ENCODE measurements at places on chromosomes 1 and 21.
A peak's percentile ranks its signal among the peaks of the same experiment; 100 is the strongest.

GRCh38 chr21:44911384-44912157, 9.1 kb downstream of the ITGB2 start:
- DNase-seq: no peak

DNA sequence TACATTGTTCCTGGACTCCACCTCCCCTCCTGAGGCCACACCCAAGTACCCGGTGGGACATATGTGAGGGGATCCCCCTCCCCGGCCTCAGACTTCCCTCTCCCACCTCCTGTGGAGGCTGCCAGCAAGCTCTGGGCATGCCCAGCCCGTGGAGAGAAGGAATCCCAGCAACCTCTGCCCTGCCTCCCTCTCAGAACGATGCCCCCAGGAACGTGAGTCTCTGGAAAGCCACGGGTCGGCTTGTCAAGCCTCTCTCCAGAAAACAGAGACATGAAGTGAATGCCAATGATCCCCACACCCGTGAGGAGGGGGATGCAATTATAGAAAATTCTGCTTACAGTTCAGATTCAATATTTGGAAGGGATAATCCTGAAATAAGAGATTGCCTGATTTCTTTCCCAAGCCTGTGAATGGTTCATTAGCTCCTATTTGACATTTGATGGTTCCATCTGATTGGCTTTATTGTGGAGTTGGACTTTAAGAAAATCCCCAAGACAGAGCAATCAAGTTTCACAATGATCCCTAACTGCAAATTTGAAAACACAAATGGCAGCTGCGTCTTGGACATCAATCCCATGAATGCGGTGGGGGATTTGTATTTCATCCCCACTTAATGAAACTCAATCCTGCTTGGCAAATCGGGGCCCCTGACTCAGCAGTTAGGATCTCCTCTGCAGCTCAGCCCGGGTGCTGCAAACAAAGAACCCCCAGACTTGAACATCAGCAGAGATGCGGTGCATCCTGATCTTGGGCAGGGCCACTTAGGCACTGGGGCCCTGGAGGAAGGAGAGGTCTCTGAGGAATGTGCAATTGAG, 9.1 kb upstream of the GUCA2B start:
- DNase-seq: no peak

DNA sequence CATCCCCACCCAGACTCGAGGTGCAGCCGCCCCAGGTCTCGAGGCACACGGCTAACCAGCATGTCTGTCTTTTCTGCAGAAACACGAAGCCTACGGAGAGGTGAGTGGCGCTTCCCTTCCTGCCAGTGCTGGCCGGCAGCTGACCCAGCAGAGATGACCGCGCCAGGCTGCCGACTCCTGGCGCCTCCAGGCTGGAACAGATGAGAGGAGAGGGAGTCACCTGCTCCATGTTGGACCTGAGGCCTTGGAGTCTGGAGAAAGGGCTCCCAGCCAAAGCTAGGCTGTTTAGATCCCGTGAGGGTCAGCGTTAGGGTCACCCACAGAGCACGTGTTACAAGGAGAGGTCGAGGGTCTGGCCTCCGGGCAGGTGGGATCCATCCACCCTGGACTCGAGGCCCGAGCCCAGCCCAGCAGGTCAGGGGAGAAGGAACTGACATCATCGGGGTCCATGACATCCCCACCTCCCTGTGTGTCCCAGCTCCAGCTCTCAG, 14.9 kb downstream of the COL6A2 start:
- no peak for DNase-seq

DNA sequence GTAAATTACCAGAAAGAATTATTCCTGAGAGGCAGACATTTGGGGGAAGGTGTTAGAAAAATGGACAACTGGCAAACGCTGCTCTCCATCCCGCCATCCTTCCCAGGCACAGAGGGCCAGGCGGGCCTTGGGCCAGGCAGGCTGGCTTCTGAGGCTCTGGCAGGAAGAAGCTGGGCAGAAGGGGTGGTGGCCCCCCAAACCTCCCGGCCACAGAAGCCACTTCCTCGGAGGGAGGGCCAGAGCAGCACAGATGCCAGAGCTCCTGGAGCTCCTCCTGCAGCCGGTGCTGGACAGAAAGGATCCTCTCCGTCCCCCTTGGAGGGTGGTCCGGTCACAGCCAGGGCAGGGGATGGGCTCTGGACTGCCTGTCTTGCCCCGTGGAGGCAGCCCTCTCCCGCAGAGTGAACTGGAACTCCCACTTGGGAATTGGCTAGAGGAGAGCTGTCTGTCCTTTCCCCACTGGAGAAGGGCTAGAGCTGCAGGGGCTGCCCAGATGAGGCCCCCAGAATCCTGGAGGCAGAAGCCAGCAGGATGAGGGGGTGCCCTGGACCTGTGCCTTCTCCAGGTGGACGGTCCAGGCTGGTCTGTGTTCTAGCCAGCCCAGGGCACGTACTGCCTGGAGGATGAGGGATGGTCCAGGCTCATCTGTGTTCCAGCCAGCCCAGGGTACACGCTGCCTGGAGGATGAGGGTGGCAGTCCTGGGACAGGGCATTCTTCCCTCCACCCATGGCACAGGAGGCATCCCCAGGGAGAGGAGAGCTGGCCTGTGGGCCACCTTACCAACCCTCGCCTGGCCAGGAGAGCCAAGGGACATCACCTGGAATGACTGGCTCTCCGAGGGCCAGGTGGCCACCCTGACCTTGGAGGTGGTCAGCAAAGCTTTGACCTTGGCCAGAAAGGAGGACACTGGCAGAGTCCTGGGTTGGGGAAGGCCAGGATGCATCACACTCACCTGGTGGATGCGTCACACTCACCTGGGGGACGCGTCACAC, 47.4 kb upstream of the ACTRT2 start:
- no peak for DNase-seq

- DNase-seq: no peak
These were observed 87.9 kb downstream of the SYT14 start for GRCh38 chr1:210025870-210026269.

GRCh38 chr1:183180218-183180617, 5.8 kb upstream of the LAMC2 start:
- peak; percentile 52 for DNase-seq

DNA sequence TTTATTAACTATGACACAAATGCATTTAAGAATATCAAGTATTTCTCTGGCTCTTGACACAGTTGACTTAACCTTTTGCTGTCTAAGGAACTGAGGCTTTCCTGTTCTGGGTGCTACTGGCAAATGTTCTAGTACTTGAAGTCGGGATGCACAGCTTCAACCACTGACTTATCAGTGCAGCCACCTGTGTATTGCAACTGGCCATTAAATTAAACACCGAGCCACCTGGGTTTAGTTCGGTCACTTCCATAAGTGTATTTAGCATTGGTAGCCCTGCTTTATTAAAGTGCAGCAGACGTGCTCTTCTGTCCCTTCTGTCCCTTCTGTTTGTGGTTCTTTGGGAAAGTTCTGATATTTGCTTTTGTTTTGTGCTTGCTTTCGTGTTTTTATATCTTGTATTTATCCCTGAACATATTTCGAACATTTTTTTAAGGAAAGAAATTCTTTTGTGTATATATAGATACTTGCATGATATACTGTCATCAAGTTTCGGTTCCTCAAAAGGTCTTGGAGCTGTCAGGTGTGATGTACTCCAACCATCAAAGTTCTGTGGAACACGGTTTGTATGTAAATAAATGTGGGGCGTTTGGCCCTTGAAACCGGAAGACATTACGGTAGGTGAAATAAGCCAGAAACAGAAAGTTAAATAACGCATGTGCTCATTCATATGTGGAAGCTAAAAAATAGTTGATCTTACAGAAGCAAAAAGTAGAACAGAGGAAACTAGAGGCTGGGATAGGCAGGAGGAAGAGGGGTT, 297.9 kb upstream of the GREM2 start:
- no peak for DNase-seq

DNA sequence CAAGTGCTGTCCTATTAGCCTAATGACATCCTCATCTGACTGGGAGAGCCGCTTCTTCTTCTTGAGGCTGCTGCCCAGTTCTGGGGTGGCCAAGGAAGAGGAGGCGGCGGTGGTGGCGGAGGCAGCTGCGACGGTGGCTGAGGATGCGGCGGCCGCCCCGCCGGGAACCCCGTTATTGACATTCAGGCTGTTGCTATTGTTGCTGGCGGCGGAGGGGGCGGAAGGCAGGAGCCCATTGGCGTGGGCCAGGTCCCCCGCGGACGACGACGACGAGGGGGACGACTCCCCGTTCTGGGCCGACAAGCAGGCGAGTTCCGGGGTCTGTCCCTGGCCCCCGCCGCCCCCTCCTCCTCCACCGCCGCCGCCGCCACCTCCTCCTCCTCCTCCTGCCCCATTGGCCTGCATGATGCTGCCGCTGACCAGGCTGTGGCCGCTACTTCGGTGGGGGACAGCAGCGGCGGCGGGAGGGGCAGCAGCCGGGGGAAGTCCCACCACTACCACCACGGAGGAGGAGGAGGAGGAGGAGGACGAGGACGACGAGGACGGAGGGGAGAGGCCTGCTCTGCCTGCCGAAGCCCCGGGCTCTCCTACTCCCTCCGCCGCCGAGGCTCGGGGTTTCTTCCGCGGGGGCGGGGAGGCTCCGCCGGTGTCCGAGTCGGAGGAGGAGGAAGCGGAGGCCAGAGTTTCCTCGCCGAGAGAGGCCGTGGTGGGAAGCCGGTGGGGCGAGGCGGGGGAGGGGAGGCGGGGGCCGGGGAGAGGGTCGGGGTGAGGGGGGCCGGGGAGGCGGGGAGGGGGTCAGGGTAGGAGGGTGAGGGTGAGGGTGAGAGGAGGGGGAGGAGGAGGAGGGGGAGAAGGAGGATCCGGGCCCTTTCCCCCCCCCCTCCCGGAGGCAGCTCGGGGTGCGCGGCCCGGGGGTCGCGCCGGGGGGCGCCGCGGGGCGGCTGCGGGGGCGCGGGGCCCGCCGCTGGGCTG, 610 bp downstream of the WDR26 start:
- DNase-seq: no peak

DNA sequence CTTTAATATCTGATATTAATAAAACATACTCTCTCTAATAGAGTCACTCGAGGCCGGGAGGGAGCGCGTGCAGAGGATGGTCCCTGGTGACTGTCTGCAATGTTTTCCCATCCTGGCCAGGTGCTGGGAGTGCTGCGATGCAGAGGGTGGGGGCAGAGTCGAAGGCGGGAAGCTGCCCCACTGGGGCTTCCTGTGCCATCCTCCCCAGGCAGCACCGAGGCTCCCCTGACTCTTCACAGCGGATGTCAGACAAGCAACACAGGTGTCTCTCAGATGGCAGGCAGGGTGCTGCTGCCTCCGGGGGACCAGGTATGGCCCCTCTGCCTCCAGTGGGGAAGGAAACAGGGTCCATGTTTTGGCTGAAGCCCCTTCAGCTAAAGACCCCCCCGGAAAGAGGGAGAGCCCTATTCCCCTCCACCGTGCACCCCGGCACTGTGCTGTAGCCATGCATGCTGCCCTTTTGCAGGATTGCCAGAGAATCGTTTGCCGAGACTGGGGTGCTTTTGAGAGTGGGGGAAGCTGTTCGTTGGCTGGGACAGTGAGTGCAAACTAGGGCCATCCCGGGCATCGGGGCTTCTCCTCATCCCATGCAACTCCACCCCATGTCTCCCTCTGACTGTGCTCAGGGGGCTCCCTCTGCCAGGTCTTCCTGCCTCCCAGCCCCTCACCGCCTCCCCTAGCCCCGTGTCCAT, 32.1 kb upstream of the TTC34 start:
- no peak for DNase-seq

- peak; percentile 92 for DNase-seq
These were observed at the start of gene ATXN7L2 for GRCh38 chr1:109483672-109484518. Gene ATXN7L2 (plus strand): TSS chr1:109483905. CDS start chr1:109483954, 49 bp downstream.

GRCh38 chr1:89490389-89490788, 34.2 kb upstream of the LRRC8B start:
- no peak for DNase-seq

DNA sequence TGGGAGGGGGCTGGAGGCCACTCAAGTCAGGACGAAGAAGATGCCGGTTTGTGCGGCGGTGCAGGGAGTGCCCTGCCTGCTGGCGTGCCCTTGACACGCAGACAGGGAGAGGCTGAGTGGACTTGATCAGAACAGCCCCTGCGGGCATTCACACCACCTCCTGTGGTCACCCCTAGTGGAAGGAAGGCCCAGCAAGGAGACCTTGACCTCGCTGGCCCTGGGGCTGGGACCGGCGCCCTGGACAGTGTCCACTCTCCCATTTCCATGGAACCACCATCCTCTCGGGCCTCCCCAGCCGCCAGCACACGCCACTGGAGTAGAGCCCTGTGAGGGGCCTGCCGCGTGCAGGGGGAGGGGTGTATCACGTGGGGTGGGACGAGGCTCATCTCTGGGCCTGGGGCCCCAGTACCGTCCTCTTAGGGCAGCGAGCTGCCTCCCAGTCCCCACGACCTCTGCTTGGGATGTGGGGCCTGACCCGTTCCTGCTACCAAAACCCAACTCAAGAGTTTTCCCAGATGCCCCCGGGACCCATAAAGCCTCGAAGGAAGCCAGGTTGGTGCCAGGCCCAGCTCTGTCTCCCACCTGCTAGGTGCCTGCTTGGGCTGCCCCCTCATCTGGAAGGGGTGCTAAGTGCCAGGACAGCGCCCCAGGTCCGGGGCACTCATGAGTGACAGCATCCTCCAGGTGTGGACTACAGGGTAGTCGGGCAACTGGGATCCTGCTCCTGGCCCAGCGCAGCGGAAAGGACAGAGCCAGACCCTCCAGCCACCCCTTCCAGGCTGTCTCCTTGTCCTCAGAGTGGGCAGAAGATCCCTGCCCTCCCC, 62.8 kb downstream of the SLX9 start:
- DNase-seq: no peak

GRCh38 chr1:171424494-171424893, 60.8 kb upstream of the PRRC2C start:
- DNase-seq: no peak

DNA sequence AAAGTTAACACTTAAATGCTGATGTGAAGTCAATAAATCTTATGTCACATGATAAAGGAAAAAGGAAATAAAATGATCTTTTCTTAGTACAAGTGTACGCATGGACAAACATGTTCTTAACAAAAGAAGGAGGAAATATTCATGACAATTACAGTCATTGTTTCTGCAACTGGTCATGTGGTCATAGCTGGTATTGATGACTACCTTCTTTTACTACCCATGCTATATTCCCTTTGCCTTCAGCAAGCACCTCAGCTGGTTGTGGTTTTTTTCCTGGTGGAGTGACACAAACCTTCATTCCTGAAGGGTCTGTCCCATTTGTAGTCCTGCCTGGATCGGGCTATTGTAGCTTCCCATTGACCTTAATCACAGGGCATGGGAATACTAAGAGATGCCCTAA, 23.4 kb upstream of the TSHB start:
- no peak for DNase-seq

DNA sequence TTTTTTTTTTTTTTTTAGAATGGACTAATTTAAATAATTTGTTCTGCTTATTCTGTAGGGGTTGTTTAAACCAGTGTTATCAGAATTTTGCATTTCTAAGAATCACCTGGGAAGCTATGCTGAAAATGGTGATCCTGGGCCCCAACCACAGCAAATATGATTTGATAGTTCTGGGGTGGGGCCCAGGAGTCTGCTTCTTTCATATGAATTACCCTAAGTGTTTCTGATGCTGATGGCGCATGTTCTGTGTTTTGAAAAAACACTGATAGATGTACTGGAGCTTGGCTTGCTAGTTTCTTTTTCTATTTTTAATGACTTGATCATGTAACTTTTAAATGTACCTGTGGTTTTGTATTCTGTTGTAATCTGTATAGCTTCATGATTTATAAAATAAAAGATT, 89.3 kb downstream of the CDC14A start:
- no peak for DNase-seq

All from skin of body (tissue), 3 donors.